ENCODE measurements at places on chromosomes 4 and X.

DNA sequence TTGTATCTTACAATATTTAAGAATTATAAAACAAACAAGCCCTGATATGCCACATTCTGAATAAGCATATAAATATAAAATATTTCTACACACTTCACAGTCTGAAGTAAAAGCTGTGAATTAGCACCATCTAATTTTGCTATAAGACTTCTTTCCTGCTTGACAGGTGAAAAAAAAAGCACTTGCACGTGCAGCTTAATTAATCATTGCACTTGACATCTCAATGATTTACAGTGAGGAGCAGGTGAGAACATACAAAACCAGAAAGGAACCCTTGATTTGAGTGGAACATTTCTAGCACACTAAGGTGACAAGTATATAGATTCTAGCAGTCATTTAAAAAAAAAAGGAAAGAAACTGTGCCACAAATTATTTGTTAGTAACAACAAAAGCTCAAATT lies 47.9 kb downstream of the CHIC2 start:
- no peak for DNase-seq

DNA sequence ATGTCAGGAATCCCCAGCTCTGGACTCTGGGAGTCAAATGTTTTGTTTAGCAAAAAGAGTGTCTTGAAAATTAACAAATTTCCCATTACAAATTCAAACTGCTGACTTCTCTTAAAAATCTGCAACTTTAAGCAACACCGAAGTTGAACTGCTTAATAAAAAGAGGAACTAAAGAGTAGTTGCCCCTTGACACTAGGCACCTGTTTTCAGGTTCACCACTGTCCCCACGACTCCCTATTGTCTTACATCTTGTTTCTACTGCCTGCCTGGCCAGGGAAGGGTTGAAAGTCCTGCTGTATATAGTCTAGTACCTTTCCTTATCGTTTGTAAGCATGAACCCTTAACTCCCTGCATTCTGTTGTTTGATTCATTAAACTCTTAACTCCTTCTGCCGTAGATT lies 173.9 kb downstream of the SCFD2 start:
- DNase-seq = no peak

- DNase-seq = no peak
These were observed 178.7 kb downstream of the SH3KBP1 start for GRCh38 chrX:19708683-19709082.

DNA sequence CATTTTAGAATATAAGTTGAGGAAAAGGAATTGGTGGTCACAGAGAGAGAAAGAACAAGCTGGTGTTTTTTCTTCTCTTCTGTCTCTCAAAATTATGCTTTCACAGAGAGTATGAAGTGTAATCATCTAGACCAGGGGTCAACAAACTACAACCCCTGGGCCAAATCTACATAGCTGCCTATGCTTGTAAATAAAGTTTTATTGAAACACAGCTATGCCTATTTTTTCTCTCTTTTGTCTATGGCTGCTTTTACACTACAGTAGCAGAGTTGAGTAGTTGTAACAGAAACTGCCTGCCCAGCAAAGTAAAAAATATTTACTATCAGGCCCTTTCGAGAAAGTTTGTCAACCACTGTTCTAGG lies 6.7 kb upstream of the FAM9C start:
- DNase-seq = no peak

GRCh38 chrX:119871245-119871598 lies 311 bp downstream of the RNF113A start:
- no peak for DNase-seq

- DNase-seq = peak; percentile 41
These were observed 33.0 kb upstream of the RAPGEF2 start for GRCh38 chr4:159069922-159070321.

- no peak for DNase-seq
These were observed 128.1 kb downstream of the FAM13A start for GRCh38 chr4:88928852-88929251.

DNA sequence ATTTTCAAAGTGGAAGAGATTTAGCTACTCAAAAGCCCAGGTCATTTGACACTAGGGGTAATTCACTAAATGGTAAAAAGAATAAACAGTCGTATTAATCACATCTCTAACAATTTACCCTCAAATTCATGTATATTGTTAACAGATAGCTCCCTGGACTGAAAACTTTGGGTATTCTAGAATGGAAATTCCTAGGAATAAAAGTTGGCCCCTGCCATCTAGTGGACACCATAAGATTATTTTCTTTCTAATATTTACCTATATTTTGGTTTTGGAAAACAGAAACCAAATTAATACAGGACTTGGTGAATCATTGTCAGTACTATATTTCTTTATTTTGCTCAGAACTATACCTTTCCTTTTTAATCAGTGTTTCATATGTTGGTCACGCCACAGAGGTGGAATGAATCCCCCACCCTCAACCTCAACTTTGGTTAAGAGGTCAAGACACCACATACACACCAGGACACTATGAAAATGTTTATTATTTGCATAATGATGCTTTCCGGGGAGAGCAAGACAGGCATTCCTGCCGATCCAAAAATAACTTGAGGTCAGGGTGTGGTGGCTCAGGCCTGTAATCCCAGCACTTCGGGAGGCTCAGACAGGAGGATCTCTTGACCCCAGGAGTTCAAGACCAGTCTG lies 96.2 kb upstream of the APOOL start:
- no peak for DNase-seq

- no peak for DNase-seq
These were observed 37.2 kb downstream of the ADAMTS3 start for GRCh38 chr4:72531768-72532290.
